ENCODE measurements at places on chromosomes 11 and 22.

- no peak for DNase-seq
Observed at GRCh38 chr22:19791894-19792293, 31.3 kb downstream of the TBX1 start.

- no peak for DNase-seq
Observed at GRCh38 chr11:129732941-129733340, 82.7 kb upstream of the TMEM45B start.

- DNase-seq, result no peak
Observed at GRCh38 chr11:86579406-86579731, 93.0 kb downstream of the ME3 start.

- DNase-seq, result no peak
Observed at GRCh38 chr11:31089117-31089516, 280.4 kb downstream of the DCDC1 start.
